ENCODE measurements at places on chromosomes 12 and 14.

DNA sequence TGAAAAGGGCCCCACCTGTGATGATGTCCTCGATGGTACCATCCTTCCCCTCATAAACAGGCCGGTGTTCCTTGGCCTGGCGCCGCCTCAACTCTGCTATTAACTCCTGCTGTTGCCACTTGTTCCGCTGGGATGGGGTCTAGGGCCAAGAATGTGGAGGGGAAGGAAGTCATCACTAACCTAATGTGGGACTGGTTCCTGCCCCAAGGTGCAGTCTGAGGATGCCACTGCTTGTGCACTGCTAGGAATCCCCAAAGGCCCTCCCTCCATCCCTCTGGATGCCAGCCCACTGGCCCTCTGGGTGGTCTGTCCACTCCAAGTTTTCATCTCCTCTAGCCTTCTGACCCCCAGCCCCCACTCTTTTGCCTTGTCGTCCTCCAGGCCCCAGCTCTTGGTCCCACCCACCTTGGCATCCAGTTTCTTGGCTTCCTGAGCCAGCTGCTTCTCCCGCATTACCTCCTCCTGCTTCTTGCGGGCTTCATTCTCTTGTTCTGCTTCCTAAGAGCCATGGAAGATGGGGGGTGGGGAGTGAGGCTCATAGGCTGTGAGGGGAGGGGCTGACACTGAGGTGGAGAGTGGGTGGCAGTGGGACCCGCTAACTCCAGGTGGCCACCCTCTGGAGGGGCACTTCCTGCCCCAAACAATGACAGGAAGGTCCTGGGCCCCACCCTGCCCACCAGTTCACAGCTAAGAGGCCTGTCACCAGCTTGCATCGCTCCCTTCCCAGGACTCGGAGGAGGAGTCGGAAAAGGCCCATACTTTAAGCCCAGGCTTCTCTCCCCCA lies 23.7 kb downstream of the PRPF40B start:
- DNase-seq, result no peak

GRCh38 chr12:124509300-124509675 lies 58.1 kb downstream of the NCOR2 start:
- no peak for DNase-seq

GRCh38 chr12:52645120-52645761 lies 6.8 kb downstream of the KRT2 start:
- no peak for DNase-seq

- no peak for DNase-seq
These were observed 13.3 kb downstream of the BTBD7 start for GRCh38 chr14:93319494-93319893.

DNA sequence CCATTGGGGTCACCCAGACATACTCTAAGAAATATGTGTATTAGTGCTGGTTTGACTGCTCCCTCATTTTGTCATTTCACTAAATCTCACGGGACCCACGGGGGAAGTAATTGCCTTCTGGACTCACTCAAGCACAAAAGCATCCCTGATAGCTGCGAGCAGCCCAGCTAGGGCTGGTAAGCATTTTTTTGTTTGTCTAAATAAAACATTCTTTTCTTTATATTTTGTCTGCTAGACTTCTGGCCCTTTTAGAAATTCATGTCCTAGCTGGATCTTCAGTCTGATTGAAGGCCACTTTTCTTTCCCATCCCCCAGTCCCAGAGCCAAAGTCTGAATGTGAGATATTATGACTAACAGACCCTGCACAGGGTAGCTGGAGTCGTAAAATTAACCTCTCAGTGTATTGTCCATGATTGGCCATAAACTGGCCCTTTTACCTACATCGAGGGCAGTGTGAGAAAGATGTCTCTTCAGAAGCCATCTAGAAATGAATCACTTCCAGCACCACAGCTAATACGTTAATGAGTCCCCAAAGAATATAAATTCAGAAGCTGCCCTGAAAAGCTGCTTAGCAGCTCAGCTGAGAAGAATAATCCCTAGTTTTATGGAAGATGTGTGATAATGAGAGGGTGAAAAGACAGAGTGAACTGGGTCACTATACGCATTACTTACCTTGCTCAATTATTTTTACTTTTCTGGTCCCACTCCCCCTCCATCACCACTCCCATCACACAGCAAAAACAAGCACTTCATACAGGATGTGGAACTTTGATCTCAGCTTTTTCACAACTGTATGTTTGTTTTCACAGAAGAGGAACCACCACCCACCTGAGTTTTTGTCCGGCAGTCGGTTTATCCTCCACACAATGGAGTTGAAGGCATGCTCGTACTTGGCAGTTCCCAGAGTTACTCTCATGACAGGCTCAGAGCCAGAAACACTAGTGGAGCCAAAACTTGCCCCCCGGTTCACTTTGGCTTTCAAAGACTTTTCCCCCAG lies 55.6 kb upstream of the GTF2A1 start:
- DNase-seq, result no peak

GRCh38 chr12:53325511-53326061 lies 4.2 kb upstream of the AAAS start:
- no peak for DNase-seq

DNA sequence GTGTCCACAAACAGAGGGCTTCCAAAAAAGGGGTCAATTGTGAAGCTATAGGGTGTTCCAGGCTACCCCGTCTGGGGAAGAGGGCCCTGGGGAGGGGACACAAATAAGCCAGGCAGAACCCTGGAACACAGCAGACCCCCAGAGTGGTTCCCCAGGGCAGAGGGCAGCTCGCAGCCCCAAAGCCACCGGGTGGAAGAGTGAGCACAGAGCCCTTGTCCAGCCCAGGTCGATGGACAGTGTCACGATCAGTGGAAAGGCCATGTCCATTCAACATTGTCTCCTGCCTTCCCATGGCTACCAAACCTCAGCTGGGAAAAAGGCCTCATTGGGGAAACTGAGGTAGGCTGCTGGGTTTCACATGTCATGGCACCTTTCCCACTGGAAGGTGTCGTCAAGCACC lies 131.4 kb downstream of the DICER1 start:
- no peak for DNase-seq

DNA sequence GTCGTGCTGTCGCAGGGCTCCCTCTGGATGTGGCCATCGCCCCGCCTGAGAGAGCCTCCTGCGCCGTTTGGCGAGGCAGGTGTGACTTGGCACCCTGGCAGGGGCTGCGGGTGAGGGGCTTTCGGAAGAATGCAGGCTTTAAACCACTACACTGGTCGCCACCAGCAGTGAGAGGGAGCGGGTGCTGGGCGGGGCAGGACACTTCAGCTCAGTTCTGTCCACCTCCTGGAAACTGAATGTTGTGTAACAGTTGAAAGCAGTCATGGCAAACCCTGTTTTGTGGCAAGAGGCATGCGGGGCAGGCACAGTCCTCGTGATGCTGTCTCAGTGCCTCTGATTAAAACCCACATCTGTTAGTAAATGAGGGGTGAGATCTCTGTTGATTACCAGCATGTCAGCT lies 55.9 kb downstream of the AACS start:
- no peak for DNase-seq

DNA sequence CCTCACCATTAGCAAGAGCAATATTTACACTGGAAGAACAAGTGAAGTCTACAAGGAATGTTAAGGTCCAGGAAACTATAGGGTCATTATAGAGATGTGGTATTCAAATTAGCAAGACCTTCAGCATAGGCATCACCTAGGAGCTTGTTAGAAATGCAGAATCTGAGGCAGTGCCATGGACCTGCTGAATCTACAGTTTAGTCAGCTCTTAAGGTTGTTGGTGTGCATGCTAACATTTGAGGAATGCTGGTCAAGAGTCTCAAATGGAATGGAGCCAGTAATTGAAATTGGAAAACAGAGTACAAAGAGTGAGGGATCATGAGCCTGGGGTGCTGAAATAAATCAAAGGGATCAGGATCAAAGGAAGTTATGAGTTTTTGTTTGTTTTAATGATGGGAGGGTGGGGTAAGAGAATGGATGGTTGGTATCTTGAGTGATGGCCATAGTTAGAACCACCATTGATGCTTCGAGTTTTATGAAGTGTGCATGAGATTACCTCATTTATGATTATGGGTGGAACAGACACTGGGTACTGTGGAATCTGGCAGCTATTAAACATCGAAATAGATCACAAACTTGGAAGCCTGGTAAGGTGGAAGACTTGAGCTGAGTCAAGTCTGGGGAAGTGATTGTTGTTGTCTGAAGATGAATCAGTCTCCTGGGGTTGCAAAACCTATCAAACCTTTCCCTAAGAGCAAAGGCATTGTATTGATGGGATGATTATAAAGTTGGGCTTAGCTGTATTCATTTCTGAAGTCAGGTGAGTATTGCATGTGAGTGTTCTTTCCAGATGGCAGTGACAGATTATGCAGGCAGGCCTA lies 323.3 kb upstream of the E2F7 start:
- no peak for DNase-seq

DNA sequence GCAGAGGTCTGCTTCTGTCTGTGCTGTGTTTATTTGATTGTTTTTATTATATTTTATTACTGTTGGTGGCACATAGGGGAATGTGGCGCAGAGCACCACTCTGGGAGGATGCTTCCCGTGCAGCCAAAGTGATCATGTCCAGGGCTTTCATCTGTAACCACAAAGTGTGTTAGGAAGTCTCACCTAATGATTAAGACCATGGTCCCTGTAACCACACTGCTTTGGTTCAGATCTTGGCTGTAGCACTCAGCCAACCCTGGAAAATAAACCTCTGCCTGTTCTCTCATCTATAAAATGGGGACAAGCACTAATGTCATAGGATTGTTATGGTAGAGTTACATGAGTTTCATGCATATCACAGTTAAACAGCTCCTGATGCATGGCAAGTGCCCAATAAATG lies 1.9 kb downstream of the RESF1 start:
- DNase-seq, result no peak

GRCh38 chr14:20857630-20858261 lies 33.4 kb upstream of the RNASE3 start:
- peak; percentile 65 for DNase-seq

GRCh38 chr14:91897106-91897701 lies 29.9 kb upstream of the TC2N start:
- no peak for DNase-seq

GRCh38 chr12:10130042-10130441 lies at the start of gene CLEC7A:
CLEC7A (minus strand) TSS chr12:10130199; CDS start chr12:10130082, 117 bp downstream.
- no peak for DNase-seq

DNA sequence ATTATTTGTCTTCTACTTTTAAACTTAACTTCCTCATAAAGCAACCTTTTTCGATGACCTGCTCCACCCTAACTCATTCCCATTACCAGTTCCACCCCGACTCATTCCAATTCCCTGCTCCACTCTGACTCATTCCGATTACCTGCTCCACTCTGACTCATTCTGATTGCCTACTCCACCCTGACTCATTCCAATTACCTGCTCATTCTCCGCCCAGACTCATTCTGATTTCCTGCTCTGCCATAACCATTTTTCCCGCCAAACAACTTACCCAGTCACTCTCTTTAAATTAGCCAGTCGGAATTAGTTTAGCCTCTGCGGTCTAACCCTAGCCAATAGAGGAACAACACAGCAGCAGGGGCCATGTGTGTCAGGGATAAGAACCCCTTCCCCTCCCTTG lies 249.1 kb downstream of the DPY19L2 start:
- no peak for DNase-seq

DNA sequence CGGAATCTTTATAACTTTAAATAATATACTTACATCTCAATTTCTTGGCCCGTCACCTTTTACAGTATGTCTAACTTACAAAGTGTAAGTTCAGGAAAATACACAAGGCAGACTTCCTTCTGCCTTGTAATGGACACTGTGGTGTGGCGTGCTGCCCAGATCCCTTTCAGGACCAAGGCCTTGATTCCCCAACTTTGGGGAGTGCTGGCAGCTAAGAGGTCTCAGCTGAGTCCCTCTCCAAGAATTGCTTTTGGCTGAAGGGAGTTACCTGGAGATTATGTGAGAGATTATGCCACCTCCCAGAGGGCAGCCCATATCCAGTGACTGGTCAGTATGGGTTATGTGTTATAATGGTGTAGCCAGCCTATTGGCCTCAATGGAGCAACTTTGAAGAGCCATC lies 21.2 kb upstream of the BATF start:
- no peak for DNase-seq

DNA sequence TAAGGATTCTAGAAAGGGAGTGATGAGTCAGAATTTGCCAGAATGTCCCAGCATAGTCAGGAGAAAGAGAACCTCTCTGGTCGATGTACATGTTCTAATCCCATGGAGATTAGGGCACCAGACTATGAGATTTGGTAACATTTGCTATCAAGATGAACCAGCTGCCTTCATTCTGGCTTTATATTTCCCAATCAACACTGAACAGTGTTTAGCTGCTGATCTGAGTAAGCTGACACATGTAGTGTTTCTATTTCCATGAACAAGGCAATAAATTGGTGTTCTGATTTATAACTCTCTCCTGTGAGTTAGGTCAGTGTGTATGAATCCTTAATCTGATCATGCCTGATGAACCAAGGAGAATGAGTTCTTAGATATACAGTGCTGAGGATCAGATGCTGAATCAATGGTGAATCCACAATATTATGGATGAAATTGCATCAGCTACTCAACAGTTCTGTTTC lies 158.0 kb upstream of the AMIGO2 start:
- DNase-seq, result no peak

- DNase-seq, result no peak
These were observed 13.0 kb downstream of the CLEC2B start for GRCh38 chr12:9856151-9856550.

- no peak for DNase-seq
These were observed 46.8 kb downstream of the PRKCH start for GRCh38 chr14:61368114-61368710.

All from activated T-cell treated with anti-CD3 and anti-CD28 coated beads for 4 hours (primary cell).